SK-MEL-5 (cell line): ENCODE measurements at places on chromosomes 5 and 9. TPM values are rescaled to one million over a fixed set of nuclear protein-coding genes. Genes with fewer than 3 reads are reported as not detected.

Gene ARL14EPL
- not detected in 2 replicates for total RNA-seq

GRCh38 chr5:72144762-72145161 lies 37.5 kb downstream of the MAP1B start:
- DNase-seq, result no peak

Gene HAPLN1
- total RNA-seq, result not detected in 2 replicates

Gene ZNF462
- 7.3 and 8.8 TPM in 2 replicates for total RNA-seq

DNA sequence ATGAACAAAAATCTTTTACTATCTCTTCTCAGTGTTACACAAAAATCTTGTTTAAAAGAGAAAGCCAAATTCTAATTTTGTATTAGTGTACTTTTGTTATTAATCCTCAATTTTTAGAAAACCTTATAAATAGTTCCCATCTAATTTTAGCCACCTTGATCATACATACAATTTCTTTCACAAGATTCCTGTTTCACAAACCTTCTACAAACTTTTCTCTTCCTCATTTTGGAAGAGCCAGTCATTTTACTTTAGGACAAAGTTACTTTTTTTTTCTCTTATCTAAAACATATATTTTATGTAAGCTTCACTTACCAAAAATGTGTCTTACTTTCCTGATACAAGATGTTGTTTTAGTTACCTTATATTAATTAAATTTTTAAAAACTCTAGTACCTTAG lies 161.3 kb downstream of the YIPF5 start:
- DNase-seq, result no peak

Gene OTP
- total RNA-seq, result not detected in 2 replicates

Gene PCDHGC3
- 9.8 and 12.5 TPM in 2 replicates for total RNA-seq

DNA sequence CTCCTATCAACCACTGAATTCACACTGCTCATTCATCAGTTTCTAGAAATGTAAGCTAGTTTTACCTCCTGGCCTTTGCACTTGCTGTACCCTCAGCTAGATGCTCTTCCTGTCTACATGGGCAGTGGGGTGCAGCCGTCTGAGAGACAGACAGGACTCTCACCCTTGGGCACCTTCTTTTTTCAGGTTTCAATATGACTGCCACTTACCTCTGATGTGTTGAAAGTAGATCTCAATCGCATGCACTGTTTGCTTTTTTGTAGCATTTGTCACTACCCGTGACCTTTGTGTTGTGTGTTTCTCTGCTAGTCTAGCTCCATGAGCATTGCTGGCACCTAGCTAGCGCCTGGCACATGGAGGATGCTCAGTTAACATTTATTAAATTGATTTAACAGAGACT lies 403.1 kb upstream of the TRPC7 start:
- DNase-seq, result no peak

DNA sequence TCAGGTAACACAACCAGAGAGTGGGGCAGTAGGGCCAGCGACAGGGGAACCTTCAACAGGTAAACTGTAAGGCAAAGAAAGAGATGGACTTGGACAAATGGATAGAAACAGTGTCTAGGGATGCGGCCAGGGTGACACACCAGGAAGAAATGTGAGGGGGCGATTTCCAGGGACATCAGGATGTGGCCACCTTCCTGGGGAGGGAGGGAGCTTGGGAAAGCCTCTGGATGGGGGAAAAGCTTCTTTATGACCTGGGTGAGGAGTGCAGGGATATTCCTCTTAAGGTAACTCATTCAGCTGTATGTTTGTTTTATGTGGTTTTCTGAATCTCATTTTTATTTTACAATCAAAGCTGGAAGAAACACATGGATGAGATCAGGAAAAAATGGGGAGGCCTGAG lies 11.9 kb upstream of the NXNL2 start:
- no peak for DNase-seq

DNA sequence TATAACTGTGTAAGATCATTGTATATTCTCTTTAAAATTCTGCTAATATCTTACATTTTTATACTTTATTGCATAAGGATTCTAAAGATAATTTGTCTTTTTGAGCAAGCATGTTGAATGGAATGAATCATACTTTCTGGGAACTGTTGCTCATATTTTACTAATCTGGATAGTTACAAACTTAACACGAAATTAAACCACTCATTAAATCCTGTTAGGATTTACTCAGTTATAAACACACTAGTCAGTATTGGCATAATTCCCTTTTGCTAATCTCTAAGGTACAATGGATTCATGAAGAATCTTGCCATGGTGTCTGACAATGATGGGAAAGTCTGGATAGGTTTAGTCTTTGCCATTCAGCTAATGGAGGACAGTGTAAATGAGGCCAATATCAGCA lies 338.1 kb upstream of the SMC2 start:
- DNase-seq, result no peak

Gene ACTBL2
- 0.11 and 0.13 TPM in 2 replicates for total RNA-seq

DNA sequence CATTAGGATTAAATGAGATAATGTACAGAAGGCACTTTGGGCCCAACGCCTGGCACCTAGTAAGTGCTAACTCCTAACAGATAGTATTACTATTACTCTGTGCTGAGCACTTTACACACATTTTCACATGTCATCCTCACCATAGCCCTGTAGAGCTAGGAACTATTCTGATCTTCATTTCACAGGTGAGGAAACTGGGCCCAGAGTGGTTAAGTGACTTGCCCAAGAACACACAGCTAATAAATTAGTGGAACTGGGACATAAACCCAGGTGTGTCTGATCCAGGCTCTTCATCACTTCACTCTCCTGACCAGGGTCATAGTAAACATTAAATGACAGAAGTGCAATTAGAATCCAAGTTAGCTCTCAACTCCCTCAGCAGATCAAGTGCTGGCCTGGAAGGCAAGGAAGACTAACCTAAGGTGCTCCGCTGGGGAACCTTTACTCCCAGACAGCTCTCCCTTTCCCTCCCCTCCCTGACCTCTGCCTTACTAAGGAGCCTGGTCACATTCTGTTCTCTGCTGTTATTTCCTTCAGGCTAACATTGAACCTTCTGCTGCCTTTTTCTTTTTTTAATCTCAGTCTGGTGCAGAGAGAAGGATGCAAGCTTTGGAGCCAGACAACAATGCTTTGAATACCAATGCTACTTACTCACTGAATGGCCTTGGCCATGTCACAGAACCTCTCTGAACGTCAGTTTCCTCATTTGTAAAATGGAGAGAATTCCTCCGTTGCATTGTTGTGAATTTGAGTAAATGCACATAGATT lies 4.1 kb upstream of the ADRA1B start:
- DNase-seq, result no peak

DNA sequence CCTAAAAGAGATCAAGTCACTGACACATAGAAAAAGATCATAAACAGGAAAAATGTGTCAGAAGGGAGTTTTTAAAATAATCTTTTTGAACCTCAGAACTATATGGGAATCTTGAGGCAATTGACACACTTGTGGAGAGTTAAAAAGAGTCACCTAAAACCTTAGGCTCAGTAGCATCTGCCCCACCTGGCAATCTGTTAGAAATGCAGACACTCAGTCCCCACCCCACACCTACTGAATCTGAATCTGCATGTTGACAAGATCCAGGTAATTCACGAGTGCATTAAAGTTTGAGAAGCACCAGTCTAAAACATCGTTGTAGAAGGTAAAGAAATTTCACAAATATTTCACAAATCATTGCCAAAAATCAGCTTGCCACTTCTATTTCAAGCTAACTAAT lies 388.3 kb downstream of the NR2F1-AS1 start:
- no peak for DNase-seq

- DNase-seq, result no peak
Measured at GRCh38 chr5:123427281-123427680, 4.1 kb upstream of the CEP120 start.
